ENCODE measurements at places on chromosomes 7 and 10.

- DNase-seq, result no peak
Measured at GRCh38 chr7:121164247-121164646, 164.6 kb upstream of the WNT16 start.

- DNase-seq, result peak; percentile 16
Measured at GRCh38 chr7:134996097-134996550, 9.8 kb downstream of the AGBL3 start.

GRCh38 chr10:104043185-104043830 is 42.4 kb downstream of the COL17A1 start:
- peak; percentile 43 for DNase-seq

- DNase-seq, result no peak
Measured at GRCh38 chr10:29823553-29824080, 188.8 kb upstream of the SVIL start.

GRCh38 chr10:90592638-90593302 is 265.1 kb downstream of the HTR7 start:
- peak; percentile 85 for DNase-seq

DNA sequence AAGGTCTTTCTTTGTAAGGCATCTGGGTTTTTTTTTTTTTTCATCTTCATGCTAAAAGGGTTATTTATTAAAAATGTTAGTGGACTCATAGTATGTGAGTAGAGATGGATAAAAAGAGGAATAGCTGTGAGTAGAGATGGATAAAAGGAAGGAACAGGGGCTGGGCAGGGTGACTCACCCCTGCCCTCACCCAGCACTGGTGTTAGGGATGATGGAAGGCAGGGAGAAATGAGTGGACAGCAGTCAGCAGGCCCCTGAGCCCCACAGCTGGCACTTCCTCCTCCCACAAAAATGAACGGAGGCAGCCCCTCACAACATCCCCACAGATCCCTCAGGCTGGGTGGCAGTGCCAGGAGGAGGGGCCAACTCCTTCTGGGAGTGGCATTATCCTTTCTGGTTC is 39.3 kb downstream of the ANTXRL start:
- DNase-seq, result no peak

DNA sequence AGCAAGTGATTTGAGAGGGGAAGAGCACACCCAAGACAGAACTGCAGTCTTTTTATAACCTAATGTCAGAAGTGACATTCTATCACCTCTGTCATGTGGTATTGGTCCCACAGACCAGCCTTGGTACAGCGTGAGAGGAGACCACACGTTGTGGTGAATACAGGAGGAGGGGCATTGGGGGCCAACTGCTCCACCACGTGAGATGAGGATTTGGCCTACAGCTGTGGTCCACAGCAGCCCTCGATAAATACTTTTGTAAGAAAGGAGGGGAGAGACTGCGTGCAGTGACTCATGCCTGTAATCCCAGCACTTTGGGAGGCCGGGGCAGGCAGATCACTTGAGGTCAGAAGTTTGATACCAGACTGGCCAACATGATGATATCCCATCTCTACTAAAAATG is 243.1 kb downstream of the FGFR2 start:
- no peak for DNase-seq

DNA sequence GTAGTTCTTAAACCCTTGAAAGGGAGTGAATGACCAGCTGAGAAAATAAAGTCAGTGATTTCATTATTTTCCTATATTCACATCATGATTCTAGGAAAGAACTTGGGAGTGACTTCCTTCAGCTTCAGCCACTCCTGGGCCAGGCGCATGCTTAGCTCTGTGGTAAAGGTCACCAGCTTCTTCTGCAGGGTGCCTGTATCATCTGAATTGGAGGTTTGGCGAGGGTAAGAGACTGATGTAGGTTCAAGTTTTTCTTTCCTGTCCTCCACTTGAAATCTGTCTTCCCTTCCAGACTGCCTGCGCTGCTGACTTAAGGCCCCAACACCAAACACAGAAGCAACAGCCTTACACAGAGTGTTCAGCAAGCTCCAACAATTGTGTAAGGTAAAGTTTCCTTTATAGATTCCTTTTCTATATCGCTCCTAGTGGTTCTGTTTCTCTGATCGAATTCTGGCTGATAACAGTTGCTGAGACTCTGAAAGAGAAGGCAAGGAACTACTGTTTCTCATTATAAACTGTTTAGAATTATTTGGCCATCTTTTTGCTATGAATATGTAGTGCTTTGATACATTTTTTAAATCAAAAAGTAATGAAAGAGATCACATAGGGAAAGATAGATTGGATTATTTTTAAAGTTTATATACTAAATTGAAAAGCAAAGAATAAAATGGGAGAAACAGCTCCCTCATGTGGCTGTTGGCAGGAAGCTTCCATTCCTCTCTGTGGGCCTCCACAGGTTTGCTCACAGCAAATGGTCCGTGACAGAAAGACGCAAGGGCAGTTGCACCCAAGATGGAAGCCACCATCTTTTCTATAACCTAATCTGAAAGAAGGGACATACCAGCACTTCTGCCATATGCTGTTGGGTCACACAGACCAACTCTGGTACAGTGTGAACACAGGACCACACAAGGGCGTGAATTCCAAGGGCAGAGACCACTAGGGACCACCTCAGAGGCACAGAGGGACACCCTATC is 14.0 kb downstream of the GATAD1 start:
- DNase-seq, result peak; percentile 33

Measured in fibroblast of lung (primary cell).